NCI-H2029 treated with DMSO at 0.1 percent for 48 hours (cell line): ENCODE measurements at places on chromosomes 3 and 15.
A peak's percentile ranks its signal among the peaks of the same experiment; 100 is the strongest.

- no peak for DNase-seq
Measured at GRCh38 chr3:72515281-72515680, 333.0 kb downstream of the SHQ1 start.

DNA sequence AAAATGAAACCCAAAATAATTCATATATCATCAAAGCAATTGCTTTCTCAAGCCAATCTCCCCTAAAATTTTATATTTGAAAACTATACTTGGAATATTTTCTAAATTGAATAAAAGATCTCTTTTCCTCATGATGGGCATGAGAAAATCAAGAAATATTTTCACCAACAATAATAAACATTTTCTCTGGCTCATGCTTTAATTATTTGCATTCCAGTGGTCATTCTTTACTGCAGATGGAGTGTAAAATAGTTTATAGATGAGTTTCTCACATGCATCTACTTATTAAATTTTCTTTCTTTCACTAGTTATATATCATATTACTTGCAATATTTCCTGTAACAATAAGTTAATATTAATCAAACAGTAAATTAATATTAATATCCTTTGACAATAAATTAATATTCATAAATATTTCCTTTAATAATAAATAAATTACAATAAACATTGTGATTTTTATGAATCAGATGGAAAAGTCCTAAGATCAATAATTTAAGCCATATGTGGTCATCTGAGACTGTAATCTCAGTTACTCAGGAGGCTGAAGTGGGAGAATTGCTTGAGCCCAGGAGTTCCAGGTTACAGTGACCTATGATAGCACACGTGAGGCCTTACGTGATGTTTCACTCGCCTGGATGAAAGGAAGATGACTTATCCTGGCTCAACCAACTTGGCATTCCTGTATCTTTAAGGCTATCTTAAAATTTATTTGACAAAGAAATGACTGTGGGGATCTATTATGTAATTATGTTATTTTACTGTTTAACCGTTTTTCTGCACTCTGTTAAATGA is 958.8 kb downstream of the ZPLD1 start:
- DNase-seq, result no peak

DNA sequence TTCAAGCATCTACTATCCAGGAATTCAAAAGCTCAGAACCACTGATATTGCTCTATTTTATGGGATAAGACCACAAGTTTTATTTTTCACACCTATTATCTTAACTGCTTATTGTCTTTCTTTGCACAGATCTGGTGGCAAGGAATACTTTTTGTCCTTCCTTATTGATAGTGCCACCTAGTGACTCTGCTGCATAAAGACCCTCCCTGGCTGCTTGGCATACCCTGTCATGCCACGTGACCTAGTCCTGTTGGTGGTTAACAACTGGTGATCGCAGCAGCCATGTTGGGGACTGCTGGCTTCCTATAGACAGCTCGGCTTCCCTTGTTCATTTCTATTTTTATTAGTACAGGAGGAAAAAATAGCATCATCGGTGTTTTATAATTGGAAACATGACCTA is 236.3 kb downstream of the MEX3B start:
- DNase-seq, result peak; percentile 7

DNA sequence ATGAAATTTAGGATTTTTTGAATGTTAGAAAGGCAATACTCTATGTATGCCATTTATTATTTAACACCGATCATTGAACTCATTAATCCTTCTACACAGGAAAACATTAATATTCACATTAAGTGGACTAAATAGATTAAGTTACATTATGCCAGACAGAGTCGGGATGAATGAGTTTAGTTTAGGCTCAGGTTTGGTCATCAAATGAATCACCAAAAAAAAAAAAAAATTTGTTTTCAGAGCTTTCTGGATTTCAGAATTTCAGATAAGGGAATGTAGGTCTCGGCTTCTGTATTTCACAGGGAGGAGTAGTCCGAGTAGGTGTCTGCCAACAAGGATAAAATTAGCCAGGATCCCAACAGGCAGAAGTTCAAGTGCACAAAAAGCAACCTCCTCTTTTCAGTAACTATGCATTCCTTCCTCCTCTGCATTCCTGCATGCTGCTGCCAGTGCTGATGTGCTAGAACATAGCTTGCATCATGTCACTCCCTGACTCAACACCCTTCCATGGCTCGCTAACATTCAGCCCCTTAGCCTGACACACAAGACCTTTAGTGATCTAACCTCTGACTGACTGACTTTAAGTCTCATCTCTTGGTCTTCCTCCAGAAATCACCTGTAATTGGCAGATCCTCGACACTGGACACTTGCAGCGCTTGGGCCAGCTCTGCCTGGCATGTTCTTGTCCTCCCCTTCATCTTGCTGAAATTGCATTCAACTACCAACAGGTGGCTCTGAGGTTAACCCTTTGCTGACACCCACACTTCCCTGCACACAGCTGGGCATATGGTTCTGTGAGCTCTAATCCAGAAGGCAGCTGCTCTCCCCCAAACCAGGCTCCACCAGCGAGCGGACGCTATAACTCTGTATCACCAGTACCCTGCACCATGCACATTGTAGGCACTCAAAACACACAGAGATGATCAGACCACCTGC is 145.4 kb upstream of the PROK2 start:
- no peak for DNase-seq

- DNase-seq, result no peak
Measured at GRCh38 chr15:99909592-99910295, 176.5 kb upstream of the LYSMD4 start.

DNA sequence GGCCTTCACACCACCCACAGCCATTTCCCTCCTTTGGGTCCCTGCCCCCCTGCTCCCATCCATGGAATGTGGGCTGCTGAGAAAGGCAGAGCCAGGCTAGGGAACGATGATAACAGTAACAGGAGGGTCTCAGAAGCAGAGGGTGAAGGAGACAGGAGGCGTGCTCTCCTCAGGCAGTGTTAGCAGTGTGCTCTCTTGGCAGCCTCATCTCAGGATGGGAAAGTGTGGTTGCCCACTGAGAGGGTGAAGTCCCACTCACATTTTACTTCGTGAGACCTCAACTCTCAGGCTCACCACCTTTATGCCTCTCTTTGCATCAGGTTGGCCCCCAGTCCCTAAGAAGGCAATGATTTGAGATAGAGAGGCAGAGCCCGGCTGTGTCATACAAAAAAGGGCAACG is 24.5 kb downstream of the TIGIT start:
- DNase-seq, result no peak

DNA sequence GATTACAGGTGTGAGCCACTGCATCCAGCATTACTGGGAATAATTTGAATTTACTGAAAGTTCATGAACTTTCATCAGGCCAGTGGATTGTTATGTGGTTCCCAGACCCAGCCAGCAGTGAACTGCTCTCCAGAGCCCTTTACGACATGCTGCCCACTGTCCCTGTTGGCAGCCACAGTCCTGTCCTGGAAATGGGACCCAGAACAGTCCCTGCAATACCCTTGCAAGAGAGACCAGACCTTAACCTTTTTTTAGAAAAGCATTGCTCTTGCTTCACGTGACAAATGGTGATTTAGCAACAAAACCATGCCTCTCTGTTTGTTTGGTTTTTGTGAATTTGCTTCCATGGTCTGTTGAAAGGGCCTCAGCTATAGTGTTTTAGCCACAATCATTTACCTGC is 367.3 kb upstream of the C2CD4B start:
- no peak for DNase-seq
